Activated CD8-positive, alpha-beta memory T cell treated with anti-CD3 and anti-CD28 coated beads for 4 hours (primary cell): ENCODE measurements at places on chromosomes 11 and 22.

DNA sequence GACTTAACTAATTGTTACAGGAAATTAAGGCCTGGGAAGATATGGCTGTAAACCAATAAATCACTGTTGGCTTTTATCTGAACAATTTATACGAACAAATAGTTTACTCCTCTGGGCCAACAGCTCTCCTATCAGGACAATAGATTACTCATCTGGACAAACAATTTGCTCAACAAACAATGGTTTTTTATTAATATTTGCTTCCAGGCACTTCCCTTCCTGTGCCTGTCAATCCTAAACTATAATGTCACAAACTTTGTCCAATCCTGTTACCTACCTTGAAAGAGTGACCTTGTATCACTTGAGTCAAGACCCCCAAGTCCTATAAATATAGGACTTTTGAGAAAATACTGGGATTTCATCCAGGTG, 87.6 kb upstream of the OR9Q1 start:
- DNase-seq: no peak

DNA sequence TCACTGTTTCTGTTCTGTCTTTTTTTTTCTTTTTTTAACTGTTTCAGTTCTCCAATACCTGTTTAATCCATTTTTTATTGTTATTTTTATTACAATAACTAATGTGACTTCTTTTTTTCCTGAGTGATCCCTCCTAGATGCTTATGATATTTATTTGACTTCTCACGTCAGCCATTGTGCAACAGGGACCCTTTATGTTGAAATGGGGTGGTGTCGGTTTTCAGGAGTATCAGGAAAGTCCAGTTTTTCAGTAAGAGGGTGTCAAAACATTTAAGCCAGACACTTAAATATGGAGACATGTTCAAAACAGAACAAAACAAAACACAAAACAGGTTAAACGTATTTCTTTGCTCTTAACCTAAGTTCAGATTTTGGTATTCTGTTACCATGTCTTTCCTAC, 418.8 kb downstream of the DYNC2H1 start:
- no peak for DNase-seq

DNA sequence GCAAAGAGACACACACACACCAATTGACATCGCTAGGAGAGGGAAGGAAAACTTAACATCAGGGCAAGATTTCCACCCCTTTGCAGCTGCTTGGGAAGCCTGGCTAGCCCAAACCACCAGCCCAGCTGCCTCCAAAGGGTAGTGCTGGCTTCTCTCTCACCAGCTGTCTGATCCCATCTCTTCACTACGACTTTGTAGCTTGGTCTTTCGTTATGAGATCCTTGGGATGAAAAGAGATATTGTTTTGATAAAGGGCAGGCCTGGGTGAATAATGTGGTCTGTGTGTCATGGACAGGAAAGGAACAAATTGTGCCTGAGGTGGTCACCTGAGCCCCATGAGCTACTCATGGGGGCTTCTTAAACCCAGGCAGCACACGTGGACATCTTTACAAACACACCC, 101.9 kb downstream of the ARL14EP start:
- no peak for DNase-seq

DNA sequence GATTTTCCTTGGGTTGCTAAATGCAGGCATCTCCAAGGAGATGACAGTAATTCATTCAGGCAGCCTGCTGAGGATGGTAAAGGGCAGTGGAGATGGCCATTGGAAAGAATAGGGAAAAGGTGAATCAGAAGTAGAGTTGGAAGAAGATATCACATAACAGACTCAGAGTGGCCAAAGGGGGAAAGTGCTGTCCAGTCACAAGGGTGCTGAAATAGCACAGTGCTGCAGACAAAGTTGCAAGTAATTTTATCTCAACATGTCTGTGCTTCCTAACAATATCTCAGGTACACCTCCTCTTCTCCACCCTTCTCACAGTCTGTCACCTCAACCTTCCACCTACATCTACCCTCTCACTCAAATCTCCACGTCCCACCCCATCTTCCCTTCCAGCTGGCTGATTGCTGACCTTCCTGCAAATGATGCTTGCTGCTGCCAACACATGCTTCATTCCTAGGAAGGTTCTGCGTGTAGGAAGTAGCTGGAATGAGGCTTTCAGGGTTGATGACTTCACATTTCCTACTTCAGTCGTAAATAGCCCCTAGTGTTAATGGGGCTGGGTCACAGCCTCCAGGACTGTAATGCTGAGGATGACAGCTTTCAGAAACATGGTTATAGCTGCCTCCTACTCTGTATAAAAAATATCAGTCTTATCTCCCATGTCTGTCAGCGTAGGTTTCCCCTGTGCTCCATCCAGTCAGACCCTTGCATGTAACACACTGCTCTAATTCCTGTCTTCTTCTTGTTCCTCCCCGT, 123.9 kb downstream of the CTNND1 start:
- no peak for DNase-seq

DNA sequence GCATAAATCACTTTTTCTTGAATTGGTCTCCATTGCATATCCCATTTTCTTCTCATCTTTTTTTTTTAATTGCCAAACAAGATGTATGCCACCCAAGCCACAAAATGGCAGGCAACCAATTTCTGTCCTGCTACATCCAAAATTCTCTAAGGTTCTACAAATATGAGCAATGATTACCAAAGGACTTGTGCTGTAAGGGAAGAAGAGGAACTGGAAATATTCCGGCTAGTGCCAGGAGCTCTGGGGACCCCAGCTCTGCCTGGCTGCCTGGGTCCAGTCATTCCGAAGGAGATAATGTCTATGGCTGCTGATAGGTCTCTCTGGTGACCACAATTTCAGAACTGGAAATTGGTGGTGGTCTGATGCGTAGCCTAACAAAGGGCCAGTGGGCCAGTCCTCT, 17.1 kb upstream of the SNX32 start:
- no peak for DNase-seq
